Urothelium cell line (cell line): ENCODE measurements at places on chromosomes 2 and 18.

DNA sequence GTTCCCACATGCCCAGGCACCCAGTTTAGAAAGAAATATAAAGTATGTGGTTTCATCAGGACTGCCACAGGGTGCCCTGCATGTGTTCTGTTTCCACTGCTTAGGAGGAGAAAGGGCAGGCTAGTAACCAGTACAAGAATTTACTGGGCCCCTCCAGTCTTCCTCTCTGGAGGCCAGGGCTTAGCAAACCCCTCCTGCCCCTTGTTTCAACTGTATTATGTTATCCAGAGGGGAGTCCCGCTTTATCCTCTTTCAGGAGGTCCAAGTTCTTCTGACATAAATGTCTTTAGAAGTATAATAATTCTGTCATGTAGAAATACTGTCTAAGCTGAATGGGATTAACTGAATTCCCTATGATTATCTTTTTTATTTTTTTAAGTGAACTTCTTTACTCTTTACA is 132.1 kb downstream of the WDSUB1 start:
- no peak for DNase-seq

- DNase-seq: no peak
Measured at GRCh38 chr18:8959551-8960135, 142.9 kb upstream of the NDUFV2 start.

- no peak for DNase-seq
Measured at GRCh38 chr2:174791746-174792280, 27.5 kb upstream of the CHRNA1 start.

- DNase-seq: no peak
Measured at GRCh38 chr2:27148801-27149439, at the start of gene TCF23. TCF23 (plus strand) TSS chr2:27149004; CDS start chr2:27149134, 130 bp downstream.

GRCh38 chr18:11581286-11581685 is 28.1 kb upstream of the SLC35G4 start:
- DNase-seq: no peak

- no peak for DNase-seq
Measured at GRCh38 chr18:70124139-70124538, 81.3 kb downstream of the RTTN start.

DNA sequence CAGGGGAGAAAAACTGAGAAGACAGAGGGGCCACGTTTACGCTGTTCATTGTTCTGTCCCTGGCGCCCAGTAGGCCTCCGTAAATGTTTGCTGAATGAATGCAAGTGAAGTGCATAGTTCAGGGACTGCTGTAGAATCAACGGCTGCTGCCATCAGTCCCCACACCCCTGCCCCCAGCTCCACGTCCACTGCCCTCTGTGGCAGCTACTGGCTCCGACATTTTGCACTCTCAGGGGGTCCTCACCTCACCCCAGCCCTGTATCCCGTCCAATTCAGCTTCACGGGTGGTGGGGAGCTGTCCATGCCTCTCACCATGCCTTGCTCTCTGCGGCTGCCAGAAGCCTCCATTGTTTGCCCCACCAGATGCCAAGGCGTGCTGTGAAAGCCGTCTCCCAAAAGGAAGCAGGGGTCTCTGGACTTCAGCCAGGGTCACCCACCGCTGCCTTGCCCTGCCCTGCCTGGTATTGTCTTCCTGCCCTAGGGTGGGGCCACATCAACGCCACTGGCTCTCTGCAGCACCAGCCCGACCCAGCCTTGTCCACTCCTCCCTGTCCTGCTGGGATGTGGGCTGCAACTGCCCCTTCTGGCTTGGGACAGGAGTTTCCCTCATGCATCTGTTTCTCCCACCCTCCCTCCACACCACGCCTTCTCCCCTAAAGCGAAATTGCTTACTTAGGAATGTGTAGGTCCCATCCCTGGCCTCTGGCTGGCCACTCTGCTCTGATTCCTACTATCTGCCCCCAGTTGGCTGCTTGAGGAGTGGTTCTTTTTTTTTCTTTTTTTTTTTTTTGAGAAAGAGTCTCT is 86.0 kb downstream of the RHOB start:
- DNase-seq: no peak

DNA sequence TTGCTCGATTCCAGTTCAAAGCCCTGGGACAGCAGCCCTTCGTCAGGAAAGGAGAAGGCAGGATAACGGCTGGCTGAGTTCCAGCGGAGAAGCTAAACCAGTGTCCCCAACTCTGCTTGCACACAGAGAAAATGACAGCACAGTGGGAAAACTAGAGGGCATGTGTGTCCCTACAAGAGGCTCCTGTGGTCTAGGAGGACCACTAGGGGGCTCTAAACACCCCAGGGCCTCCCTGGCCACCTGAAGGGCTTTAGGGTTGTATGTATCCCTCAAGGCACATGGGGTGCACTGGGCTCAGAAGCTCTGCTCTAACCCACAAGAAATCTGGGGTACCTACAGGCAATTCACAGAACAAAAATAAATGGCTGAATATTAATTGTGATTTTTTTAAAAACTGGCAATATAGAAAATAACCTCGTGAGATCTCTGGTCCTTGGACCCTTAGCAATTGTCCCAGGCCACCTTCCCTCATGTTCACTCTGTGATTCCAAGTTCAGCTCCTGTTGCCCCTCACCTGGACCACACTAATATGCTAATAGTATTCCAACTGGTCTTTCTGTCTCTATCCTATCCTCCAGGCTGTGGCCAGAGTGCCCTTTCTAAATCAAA is 17.5 kb downstream of the STAT1 start:
- DNase-seq: peak; percentile 72

DNA sequence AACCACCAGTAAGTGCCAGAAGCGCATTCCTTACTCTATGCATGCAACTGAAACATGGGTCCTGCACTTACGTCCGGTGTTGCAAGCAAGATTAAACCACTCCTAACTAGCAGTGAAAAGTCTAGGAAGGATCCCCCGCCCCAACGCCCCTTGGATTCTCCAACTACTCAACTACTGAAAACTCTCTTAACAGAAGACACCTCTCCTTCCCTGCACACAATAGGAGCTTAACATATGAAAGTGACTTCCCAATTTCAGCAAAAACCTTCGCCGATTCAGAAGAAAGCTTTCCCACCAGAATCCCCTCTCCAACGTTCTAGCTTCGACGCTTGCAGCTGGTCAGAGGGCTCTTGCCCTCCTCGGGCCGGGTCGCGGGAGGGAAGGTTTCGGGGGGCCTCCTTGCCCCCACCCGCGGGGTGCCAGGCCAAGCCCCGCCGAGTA is 578 bp downstream of the IWS1 start:
- peak; percentile 30 for DNase-seq

- no peak for DNase-seq
Measured at GRCh38 chr2:127011231-127011661, 95.7 kb downstream of the BIN1 start.

DNA sequence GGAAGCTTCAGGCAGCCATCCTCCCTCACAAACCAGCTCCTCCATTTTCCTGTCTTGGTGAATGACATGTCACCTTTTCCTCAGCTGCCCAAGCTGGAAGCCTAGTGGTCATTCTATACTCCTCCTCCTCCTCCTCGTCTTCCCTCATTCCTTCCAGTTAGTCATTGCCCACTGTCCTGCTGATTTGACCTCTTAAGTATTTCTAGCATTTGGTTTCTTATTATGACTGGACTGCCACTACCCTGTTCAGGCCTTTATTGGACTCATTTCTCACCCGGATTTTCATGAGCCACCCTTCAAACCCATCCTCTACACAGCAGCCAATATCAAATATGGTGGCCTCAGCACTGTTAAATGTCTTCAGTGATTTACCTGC is 21.9 kb upstream of the MGAT5 start:
- DNase-seq: no peak

DNA sequence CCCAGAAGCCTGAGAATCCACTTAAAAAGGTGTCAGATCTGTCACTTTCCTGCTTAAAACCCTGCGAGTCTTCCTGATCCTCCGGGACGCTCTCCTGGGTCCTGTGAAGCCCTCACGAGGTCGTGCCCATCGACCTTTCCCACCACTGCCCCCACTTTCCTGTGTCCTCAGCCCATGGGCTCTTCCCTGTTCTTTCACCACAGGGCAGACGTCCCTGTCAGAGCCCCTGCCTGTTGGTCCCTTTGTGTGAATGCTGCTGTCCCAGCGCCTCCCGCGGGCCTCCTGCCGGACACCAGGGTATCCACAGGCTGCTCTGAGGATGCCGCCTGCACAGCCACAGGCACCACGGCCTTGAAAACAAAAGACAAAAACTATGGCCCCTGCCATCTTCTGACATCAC is 125.6 kb downstream of the TMEM18 start:
- DNase-seq: no peak

GRCh38 chr2:34403512-34403911 is 804.4 kb upstream of the FAM98A start:
- DNase-seq: no peak

DNA sequence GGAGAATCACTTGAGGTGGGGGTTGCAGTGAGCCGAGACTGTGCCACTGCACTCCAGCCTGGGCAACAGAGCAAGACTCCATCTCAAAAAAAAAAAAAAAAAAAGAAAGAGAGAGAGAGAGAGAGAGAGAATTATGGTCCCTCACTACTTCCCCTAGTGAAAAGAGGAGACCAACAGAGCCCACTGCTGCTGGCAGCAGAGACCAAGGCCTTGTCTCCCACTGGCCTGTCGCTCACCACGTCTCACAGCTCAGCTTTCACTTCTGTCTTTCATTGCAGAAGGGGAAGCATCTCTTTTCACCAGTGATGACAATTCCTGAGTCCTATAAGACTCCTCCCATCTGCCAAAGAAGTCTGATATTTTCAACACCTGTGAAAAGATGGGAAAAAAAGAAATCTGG is 81.3 kb downstream of the CLHC1 start:
- no peak for DNase-seq

DNA sequence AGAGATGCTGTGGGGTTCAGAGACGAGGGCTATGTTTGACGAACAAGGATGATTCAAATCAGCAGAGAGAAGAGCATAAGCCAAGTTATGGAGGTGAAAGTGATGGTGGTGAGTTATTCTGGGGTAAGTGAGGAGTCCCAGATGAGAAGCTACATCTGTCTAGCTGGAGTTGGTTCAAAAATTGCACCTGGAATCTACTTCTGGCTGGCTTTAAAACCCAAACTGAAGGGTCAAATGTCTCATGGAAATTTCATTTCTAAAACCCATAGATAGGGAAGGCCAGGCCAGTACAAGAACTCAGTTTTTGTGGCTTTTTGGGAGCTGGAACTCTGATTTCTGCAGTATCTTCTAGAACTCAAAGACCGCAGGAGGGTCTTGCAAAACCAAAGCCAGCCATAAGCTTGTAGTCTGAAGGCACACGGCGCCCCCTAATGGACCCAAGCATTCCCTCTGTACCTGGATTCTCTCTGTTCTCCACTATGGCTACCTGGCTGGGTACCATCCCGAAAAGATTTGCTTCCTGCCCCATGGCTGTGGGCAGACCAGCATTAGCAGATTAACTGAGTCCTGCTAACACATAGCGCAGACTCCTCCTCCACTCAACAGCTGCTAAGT is 229.1 kb upstream of the SLC14A2 start:
- peak; percentile 26 for DNase-seq

- no peak for DNase-seq
Measured at GRCh38 chr18:56851774-56852173, 200.6 kb downstream of the WDR7 start.

DNA sequence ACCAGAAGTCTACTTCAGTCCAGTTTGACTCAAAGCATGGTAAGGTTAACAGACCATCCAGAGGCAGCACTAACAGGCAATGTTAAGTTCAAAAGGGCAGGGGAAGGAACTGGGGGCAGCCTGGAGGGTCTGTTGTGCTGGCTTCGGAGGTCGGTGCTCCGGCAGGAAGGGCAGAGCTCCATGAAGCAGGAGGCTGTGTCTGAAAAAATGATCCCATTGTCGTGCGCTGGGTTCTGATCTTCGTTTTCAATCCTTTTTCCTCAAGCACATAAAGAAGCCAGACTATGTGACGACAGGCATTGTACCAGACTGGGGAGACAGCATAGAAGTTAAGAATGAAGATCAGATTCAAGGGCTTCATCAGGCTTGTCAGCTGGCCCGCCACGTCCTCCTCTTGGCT is 21.9 kb upstream of the DLX1 start:
- no peak for DNase-seq

DNA sequence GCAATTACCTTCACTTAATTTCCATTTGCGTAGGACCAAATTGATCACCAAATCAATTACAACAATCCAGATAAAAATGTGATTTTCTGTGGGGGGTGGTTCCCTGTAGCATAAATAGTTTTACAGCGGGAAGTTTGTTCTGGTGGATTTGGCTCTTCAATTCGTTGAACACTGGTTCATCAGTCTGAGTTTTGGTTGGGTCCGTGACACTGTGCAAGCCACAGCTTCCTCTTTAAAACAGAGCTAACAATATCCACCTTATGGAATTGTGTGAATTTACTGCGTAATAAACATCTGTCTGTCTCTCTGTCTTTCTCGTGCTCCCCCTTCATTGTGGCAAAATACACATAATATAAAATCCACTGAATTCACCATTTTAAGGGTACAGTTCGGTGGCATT is 310.8 kb downstream of the TGIF1 start:
- DNase-seq: no peak

DNA sequence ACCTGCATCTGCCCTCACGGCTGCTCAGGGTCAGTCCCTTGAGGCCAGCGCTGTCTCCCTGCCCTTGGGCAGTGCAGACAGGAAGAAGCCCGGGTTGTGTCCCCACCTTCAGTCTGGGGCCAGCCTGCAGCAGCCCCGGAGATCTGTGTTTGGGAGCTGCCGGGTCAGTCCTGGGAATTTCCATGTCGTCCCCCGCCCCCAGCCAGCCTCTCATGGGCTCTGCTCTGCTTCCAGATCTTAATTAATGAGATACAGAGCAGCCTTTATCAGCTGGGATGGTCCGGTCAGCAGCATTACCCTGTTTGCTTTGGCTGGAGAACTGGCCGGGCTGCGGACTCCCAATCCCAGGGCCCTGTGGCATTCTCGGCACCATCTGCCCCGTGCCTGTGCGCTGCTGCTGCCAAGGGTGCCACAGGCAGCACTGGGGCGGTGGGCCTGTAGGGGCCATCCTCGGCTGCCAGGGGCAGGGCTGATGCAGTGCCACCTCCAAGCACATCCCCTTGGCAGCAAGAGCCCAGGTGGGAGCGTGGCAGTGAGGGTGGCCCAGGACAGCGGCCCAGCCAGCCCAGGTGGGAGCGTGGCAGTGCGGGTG is 2.4 kb downstream of the BOK start:
- no peak for DNase-seq

DNA sequence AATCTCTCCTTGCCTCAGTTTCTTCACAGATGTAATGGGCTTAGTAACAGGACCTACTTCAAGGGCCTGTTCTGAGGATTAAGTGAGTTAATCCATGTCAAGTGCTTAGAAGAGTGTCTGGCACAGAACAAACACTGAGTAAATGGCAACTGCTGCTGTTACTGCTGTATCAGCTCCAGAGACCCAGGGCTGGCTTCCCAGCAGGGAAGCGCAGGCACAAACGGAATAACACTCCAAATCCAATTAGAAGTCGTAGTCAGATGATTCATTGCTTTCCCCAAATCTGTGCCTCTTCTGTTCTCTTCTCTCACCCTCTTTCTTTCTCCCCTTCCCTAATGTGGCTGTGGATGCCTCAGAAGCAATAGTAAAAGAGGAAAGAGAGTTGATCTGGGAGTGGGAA is 101.1 kb upstream of the FZD7 start:
- no peak for DNase-seq

- no peak for DNase-seq
Measured at GRCh38 chr2:145910416-145910815, 1390.5 kb upstream of the ZEB2 start.

- DNase-seq: no peak
Measured at GRCh38 chr2:152755029-152755428, 36.6 kb downstream of the ARL6IP6 start.

GRCh38 chr2:1650085-1650872 is 94.0 kb downstream of the PXDN start:
- DNase-seq: no peak

- no peak for DNase-seq
Measured at GRCh38 chr2:72573232-72573631, 252.6 kb downstream of the EXOC6B start.
